ENCODE measurements at places on chromosomes 1 and 21.

DNA sequence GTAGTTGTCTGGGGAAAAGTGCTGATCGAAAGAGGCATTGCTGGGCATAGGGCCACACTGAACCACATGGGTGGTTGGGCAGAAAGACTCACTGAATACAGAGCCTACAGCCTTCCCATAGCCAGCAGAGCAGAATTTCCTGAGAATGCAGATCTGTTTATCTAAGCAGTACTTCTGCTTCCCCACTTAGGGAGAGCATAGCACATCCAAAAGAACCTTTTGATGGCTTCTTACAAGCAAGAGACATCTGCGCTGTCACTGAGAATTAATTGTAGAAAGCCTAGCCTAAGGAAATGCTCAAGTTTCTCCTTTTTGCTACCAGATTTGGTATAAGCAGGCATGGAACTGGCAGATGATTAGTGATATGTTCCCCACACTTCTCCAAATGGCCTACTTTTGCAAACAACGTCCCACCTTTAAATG, 13.0 kb upstream of the KLHDC8A start:
- no peak for DNase-seq

DNA sequence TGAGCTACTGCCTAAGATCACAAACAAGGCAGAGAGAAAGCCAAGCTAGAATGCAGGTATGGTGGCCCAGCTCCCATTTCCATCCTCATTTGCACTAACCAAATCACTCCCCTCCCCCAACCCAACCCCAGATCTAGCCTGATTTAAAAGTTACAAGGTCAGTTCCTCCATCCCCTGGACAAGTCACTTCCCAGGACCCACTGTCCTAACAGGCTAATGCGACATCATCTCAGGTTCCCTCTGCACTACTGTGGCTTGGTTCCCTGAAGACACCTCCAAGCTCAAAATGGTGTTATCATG, 2.4 kb downstream of the F11R start:
- DNase-seq, result no peak

GRCh38 chr1:81715391-81715790, 85.3 kb upstream of the ADGRL2 start:
- no peak for DNase-seq

DNA sequence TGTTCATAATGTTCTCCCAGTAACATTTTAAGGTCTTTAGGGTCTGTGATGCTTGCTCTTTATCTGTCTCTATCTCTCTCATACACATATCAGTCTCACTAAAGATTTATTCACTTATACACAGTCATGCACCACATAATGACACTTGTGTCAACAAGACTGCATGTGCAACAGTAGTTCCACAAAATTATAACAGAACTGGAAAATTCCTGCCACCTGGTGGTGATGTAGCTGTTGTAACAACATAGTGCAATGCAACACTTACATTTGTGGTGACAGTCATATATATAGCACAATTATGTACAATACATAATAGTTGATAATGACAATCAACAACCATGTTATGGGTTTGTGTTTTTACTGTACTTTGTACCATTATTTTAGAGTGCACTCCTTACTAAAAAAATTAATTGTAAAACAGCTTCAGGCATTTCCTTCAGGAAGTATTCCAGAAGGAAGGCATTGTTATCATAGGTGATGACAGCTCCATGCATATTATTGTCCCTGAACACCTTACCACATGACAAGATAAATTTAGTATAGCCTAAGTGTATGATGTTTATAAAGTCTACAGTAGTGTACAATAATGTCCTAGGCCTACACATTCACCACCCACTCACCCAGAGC, 8.1 kb downstream of the TDRD5 start:
- no peak for DNase-seq

DNA sequence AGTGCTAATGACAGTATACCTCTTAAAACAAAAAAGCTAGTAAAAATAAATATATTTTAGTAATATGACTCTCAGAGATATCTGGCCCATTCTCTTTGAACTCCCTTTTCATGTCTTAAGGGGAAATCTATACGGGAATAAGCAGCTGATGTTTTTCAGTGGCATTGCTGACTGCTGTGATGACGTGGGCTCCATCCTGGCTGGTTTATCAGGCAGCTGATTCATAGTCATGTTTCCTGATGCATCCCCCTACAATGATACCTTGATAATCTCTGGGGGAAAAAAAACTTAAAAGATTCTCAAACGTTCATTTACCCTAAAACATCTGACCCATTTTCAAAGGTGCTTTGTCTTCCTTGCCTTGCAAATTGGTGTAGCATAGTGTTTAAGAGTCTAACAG, 53.8 kb downstream of the ABCA4 start:
- no peak for DNase-seq

DNA sequence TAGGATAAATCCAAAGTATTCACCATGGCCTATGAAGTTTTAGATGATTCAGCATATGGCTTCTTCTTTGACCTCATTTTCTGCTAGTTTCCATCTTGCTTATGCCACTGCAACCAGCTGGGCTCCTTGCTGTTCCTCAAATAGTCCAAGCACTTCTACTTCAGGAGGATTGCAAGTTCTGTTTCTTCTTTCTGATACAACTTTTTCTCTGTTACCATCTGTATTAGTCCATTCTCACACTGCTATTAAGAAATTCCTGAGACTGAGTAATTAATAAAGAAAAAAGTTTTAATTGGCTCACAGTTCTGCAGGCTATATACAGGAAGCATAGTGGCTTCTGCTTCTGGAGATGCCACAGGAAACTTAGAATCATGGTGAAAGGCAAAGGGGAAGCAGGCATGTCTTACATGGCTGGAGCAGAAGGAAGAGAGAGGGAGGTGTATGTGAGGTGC, 20.3 kb downstream of the PTGS2 start:
- no peak for DNase-seq

DNA sequence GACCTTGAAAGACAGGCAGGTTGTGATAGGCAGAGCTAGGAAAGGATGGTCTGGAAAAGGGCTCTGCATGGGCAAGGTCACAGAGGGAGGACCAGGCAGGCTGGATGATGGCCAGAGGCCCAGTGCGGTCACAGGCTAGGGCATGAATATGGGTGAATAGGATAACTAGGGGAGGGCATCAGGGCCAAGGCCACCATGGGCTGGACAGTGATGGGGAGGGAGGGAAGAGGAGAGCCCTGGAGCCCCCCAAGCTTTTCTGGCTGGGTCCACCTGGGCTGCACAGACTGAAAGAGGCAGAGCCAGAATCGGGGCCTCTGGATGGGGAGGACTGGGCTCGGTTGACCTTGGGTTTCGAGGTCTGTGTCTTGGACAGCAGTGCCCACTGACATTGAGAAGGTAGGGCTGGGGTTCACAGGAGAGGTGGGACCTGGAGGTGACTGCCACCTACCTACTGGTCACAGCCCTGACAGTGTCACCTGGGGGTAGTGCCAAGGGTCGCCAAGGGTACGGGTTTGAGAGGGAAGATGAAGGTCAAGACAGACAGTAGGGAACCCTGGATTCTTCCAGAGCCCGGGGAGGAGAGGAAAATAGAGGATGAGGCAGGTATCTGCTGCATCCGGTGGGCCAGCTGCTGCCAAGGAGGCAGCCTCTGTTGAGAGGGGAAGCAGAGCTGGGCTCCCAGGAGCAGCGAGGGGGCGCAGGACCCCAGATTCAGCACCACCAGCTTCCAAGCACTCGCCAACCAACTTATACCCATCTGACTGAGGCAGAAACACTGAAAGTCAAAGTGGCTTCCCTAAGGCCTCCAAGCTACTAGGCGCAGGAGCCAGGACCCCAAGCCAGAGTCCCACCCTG, 6.1 kb upstream of the NPHP4 start:
- no peak for DNase-seq

DNA sequence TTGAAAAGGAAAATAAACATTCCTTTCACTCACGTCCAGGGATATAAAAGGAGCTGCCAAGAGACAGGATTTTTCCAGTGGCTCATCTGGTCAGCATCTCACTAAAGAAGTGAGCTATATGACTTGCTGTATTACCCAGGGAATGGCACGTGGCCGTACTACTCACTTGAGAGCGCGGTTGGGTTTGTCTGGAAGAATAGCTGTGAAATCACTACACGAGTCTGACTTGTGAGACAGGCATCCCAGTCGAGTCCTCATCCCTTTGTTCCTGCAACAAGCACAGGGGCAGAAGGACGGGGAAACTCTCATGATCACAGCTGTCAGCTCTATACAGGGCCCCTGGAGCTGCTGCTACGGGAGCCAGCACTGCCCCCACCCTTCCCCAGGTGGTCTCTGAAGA, 17.7 kb downstream of the RGS8 start:
- DNase-seq, result no peak

DNA sequence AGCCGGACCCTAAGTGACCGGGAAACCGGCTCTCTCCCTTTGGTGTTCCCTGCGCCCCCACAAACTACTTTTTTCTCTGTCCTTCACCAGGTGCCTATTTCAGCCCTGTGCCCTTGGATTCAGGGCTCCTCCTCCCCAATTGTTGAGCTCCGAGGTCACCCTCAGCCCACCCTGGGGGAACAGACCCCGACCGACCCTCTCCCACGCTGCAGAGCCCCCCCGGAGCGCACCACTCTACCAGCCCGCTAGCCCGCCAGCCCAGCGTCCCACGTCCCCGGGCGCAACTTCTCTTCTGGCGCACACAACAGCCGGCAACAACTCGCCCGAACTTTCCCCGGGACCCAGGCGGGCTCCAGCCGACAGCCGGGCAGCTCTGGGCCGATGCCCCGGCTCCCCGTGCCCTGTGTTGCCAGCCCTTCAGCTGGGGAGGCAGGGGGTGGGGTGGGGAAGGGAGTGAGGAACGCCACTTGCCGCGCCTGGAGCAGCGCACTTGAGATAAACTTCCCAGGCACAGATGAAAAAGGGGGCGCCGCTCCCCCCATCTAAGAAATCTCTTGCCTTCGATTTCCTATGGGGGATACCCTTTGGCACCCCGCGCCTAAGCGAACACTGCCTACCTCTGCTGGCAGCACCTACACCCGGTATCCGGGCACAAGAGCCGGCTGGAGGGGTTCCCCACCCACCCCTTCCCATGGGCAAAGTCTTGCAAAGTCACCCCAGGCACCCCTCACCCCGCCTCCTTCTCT, 997 bp downstream of the CASZ1 start:
- DNase-seq, result no peak

GRCh38 chr1:202075389-202075788, 47.3 kb upstream of the GPR37L1 start:
- DNase-seq, result no peak

DNA sequence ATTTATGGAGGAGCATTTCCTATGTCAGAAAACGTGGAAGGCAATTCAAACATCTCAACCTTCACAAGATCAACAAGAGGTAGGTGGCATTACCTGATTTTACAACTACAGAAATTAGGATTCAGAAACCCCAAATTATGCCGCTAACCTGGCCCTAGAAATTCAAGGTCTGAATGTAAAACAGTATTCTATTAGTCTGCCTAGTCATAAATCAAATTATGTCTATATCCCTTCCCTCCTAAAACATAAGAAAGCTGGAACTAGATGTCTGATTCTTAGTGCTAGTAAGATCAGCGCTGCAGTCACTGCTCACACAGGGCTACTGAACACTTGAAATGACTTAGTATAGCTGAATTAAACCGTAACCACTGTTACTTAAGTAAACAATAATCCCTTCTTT, 1.4 kb downstream of the TOMM20 start:
- no peak for DNase-seq

DNA sequence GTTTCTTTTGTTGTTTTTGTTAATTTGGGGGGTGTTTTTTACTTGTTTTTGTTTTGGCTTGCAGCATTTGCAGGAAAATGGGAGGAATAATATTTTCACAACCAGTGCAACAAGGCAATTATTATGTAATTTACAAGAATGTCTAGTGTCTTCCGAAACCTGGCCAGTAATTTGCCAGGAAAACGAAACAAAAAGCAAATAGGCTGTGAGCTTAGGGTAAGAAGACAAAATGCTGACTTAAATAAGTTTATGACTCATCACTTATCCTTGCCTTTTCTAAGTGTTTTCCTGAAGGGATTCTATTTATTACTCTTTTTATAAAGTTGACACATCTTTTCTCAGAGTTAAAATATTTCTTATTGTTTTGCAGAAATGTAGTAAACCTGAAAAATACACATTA, 49.8 kb downstream of the KCNT2 start:
- no peak for DNase-seq

DNA sequence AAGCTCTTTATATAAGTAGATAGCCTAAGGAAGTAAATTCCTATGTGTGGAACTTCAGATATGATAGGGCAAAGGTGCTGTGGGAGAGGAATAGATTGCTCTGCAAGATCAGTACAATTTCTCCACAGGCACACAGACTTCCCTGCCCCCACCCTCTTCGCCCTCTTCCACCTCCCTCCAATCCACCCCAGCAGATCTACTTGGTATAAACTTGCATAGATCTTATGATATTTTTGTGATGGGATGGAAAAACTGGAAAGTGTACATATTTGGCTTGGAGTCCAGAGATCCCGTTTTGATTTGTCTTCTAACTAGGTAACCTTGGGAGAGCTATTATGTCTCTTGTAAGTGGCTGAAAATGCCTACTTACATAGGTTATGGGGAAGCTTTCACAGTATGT, 586.3 kb upstream of the USP24 start:
- no peak for DNase-seq

DNA sequence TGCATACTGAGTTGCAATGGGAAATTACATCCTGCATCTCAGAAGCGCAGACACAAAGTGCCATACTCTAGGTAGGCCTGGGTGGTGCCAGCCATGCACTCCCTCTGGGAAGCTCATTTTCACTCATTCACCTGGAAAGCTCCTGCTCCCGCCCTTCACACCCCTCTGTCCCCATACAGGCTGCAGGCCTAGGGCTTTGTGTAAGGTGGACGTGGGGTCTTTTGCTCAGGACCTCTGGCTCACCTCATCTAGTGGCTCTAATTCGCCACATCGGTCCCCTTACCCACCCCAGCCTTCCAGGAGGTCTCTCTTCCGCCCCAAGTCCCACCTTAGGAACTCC, 751 bp downstream of the MRPS15 start:
- no peak for DNase-seq

- DNase-seq, result no peak
Measured at GRCh38 chr1:222543817-222544216, 4.1 kb downstream of the HHIPL2 start.

- DNase-seq, result no peak
Measured at GRCh38 chr1:180630408-180631193, 1.2 kb upstream of the XPR1 start.

DNA sequence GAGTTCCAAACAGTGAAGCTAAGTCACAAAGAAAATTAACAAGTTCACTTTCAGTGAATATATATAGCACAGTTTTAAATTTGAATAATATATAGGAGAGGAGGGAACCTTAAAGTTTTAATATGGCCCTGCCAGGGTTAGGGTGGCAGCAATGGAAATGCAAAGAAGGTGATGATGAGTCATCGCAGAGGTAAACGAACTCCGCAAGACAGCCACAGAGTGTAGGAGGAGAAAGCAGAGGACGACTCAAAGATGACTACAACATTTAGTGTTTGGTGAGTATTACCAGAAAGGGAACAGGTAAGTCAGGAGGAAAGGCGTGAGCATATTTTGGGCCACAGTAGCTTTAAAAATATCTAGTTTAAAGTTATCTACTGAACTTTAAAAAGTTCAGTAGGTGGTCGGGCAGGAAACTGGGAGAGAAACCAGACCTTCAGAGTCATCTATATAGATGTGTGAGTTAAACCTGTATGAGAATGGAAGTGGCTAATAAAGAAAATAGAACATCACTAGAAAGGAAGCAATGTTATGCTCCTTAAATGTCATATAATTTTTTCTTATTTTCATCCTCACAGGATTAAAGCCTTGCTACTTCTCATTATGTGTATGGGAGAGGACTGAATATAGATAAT, 75.7 kb downstream of the UCHL5 start:
- no peak for DNase-seq

- no peak for DNase-seq
Measured at GRCh38 chr1:223674119-223674890, 8.8 kb upstream of the CAPN8 start.
